ENCODE measurements at places on chromosomes 4 and X.

- no peak for DNase-seq
Measured at GRCh38 chr4:78513411-78513975, 38.1 kb upstream of the ANXA3 start.

DNA sequence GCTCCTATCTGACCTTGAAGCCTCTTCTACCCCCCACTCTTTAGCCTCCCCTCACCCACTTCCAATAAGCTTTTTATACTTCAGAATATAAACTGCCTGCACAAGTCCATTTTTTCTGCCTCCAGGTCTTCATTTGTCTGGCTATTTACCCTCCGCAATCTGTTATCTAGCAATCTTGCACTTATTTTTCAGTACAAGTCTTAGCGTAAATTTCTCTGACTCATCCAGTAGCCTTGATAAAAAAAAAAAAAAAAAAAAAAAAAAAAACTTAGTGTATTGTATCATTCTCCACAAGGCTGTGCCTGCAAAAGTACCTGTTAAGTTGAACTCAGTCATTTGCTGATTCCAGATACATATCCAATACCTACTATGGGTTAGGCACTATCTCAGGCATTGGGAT is 219.5 kb upstream of the DKK2 start:
- DNase-seq, result no peak

GRCh38 chr4:185522451-185522850 is 12.9 kb downstream of the PDLIM3 start:
- no peak for DNase-seq

DNA sequence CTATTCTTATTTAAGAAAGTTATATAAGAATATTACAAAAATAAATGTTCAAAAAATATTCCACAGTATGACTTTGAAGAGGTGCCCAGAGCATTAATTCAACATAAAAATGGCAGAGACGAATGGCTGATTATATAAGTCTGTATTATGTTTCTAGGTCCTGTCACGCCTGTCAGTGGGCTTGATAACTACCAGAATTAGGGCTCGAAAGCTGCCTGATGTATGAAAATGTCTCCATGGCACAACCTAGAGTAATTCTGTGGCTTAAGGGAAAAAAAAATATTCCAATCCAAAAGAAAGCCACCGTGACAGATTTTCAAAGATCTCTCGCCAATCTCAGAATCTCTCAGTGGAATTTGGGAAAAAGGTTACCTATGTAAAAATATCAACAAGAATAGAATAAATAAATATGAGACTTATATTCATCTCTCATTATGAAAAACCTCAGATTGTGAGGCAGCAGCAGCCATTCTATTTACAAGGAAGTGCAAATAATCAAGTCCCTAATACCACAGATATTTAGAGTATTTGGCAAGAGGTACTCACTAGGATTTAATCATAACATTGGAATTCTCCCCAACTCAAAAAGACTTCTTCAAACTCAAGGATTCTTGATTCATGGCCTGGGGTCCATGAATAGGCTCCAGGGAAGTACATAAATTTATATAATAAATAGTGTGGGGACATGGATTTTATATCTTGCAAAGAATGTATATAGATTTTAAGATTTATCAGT is 489.1 kb upstream of the INTU start:
- DNase-seq, result no peak

- no peak for DNase-seq
Measured at GRCh38 chr4:139901531-139902320, 236.1 kb downstream of the MGST2 start.

- DNase-seq, result no peak
Measured at GRCh38 chr4:26490960-26491284, 638 bp upstream of the CCKAR start.

DNA sequence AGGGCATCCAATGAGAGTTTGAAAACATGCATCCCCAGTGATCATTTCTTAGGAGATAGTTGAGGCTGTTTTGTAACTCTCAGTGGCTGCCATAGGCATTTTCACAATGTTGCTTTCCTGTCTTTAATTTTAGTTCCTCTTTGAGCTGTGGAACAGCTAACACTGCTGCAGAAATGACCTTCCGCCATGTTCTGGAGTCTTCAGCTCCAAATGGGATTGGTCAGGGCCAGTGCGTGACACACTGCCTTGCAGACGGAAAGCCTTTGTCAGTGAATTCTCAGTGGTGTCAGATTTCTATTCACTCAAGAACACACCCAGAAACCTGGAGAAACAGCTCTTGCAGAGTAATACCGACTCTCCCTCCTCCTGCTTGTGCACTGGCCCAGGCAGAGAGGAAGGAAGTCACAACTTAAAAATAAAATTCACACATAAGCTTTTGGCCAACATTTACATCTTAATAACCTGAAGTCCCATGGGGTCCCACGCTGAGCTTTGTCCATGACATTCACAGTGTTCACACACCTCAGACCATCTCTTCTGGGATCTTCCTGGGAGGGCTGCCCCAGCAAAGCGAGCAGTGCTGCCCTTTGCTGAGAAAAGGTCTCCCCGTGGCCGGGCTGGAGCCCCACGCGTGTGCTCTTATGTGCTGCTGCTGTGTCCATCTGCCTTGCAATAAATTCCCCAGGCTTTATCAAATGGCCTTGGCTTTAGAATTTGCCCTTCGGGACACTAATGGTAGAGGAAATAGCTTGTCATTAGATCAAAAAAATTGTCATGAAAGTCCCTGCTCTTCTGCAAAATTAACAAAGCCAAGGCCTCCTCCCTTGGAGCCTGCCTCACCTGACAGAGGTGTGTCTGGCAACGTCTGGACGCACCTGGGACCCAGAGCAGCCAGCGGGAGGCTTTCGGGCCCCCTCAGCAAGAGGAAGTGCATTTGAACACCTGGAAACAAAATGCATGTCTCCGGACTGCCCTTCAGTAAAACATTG is 126.8 kb downstream of the IRF2 start:
- peak; percentile 58 for DNase-seq

DNA sequence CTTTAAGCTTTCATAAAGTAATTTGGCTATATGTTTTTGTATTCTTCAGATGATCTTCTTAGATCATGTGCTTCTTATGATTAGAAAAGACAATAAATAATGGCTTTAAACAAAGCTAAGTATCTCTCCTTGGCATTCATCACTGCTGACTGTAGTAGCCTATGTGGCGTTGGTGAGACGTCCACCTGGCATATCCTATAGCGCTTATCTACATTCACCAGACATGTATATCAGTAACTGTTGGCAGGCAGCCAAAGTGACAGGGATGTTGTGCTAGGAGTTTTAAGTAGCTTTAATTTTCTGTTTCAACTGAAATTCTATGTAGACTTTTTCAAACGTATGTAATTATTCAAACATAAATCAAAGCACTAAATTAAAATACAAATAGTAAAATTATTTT is 276.4 kb downstream of the IL15 start:
- no peak for DNase-seq

DNA sequence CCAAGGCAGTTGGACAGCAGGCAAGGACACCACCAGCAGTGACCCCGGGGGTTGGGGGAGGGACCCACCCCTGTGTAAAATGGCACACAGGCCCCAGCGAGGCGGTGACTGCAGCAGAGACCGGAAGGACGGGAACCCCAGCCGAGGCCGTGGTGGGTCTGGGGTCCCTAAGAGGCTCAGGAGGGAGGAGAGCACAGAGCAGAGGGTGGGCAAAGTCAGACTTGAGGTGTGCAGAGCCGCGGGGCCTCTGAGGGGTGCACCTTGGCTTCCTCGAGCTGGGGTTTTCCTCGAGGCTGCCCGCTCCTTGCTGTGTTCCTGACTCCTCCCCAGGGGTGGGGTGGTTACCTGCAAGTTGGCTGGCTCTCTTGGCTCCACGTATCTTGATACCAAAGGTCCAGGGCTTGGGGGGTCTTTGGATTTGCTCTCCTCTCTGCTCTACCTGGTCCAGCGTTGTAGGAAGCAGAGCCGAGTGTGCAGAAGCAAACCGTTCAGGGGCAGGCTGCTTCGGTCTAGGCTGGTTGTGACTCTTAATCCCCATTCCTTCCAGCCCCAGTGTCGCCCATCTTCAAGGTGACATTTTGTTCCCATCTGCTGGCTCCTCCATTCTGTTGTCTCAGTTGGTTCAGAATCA is 37.9 kb upstream of the SORCS2 start:
- no peak for DNase-seq

GRCh38 chr4:38268837-38269236 is 308.6 kb downstream of the PTTG2 start:
- DNase-seq, result no peak

DNA sequence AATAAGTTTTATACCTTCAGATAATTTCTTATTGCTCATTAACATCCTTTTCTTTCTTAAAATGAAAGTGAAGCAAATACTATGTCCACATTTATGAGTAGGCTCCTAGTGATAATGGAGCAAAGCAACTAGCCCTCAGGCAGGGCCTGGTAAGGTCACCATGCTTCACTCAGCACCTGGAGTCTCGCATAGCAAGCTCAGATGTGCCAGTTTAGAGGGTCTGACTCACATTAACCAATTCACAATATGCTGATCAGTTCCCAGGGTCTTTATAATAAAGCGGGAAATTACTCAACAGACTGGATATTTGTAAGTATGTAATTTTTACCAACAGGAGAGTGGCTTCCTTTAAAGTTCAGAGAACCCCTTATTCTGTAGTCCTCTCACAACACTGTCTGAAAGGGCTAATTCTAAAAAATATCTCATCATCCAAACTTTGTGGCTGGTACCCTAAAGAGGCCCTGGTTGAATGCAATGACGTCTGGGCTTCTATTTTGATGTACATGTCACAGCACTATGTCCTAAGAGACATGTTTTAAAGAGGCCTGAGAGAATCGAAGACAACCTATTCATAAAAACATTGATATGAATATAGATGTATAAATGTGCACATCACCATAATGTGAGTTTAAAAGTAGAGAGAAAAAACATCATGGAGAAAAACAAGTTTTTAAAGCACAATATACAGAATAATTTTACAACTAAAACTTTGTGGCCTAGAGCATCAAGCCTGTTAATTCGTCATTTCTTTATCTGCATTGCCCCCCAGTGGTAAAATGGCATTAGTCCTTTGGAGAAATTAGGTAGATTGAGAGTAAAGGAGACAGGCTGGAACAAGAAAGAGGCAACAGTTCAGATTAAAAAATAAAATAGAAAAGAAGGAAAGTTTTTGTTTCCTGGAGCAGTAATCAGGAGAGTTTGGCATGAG is 44.3 kb downstream of the IL21 start:
- no peak for DNase-seq

DNA sequence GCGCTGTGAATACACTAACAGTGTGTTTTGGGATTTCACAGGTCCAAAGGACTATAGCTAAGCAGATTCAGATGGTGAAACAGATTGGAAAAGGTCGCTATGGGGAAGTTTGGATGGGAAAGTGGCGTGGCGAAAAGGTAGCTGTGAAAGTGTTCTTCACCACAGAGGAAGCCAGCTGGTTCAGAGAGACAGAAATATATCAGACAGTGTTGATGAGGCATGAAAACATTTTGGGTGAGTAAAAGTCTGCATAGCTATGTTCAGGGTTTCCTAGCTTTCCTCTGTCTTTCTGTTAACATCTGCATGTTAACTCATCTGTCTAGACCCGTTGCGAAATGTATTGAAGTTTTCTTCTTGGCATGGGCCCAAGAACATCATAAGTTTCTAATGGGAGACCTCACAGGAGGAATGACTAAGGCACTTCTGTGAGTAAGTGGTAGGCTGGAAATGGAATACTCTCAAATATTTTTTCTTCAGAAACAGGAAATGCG is 372.1 kb downstream of the BMPR1B start:
- no peak for DNase-seq

DNA sequence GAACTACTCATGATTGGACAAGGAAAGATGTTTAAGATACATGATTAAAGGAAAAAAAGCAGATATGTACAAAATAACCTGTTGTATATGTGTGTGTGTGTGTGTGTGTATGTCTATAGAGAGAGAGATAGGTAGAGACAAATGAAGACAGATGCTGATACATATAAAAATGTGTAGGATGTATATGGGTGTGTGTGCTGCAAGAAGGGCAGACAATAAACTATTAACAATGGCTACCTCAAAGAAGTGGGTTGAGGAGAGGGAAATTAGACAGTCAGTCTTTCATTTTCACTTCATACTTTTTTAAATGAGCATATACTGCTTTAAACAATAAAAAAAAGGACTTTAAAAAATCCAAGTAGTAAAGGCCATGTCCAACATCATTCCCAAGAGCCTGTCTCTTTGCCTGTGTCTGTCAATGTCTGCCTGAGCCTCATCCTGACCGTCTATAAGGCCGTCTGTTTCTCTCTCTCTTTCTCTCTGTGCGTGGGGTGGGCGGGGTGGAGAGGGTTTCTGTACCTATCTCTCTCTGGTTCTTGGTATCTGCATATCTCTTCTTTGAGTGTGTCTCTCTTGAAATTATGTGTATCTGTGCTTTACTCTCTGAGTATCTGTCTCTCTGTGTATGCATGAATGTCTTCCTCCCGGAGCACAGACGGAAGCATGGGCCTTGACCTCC is 62.8 kb downstream of the LRBA start:
- no peak for DNase-seq

DNA sequence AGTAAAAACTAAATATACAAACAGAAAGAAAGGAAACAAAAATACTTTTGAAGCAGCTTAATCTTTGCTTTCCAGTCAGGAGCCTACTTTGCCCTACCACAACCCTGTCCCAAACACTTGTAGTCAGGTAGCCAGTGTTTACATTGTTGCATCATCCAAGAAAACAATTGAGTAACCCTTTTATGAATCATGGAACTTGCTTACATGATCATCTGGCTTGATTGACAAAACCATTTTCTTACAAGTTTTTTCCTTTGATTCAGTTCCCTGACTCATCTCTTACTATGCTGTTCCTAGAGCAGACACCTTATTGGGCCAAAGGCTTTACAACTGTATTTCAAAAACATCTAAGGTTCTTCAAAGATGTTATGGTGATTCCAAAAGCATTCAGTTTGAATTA is 740.1 kb downstream of the KLHL13 start:
- DNase-seq, result no peak

- DNase-seq, result no peak
Measured at GRCh38 chr4:64584125-64584524, 174.9 kb upstream of the TECRL start.

DNA sequence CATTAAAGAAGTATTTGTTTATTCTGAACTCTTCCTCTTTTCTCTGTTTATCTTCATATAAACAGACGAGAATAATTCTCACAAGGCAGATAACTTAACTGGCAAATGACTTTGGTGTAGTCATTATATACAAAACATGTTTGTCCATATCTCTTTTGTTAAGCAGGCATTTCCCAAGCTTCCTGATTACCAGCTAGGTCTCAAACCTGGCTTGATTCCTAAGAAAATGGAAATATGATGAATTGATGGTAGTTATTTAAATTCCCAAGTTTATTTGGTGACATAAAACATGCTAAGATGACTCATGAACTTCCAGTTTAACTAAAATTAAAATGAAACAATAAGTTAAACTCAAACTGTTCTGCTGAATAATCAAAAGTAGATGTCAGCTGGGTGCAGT is 96.8 kb downstream of the ARSJ start:
- no peak for DNase-seq

- no peak for DNase-seq
Measured at GRCh38 chr4:125594056-125594602, 279.4 kb downstream of the FAT4 start.

- no peak for DNase-seq
Measured at GRCh38 chr4:182369211-182369610, 126.0 kb downstream of the TENM3 start.

DNA sequence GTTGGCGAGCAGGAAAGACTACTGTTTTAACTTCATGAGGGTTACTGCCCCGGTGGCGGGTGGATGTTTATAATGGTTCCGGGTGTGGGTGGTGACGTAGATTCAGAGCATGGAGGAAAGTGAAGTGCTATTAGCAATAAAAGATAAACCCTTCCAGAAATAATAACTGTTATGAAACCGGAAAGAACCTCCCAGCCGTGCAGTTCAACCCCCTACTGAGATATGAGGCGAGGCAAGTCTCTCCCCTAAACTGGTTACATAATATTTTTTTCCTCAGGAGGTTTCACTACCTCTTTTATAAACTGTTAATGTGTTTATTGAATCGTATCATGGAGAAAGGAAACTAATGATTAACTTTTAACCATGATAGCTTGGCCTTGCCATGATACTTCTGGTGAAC is 33.9 kb upstream of the STIM2 start:
- DNase-seq, result no peak
